ENCODE measurements at places on chromosomes 7 and 10.

- DNase-seq, result no peak
Observed at GRCh38 chr10:129744134-129745111, 219.7 kb downstream of the EBF3 start.

DNA sequence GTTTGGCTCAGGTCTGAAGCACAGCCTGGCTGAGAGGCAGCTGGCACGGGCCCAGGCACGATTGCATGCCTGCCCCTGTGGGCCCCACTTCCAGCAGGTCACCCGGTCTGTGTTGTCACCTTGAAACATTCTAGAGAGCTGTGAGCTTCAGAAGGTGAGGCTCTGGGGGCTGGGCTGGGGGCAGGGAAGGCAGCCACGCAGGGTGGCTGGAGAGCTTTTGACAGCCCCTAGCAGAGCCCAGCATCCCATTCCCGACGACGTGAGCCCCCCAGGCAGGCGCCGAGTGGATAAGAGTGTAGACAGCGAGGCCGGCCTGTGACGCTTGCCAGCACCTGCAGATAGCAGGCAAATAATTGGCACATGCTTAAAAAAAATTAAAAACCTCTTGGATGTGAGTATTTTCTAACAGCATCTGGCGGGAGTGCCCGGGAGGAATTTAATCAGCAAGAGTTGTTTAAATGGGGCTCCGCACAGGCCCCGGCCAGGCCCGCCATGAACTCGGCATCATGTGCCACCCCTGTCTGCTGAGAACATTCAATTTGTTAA lies 212.0 kb upstream of the TBX20 start:
- peak; percentile 93 for DNase-seq

DNA sequence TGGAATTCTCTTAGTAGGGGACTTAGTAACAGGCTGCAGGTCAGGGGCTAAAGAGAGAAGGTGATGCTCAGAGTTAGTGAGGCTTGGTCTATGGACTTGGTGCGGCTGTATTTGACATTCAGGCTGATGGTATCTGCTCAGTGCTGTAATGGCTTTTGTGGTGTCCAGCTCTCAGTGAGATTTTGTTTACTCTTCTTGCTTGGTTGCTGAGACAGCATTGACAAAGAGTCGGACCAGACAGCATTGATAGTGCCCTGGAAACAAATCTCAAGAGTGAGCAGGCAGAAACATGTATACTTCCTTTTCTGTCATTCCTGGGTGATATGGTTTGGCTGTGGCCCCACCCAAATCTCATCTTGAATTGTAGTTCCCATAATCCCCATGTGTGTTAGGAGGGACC lies 202.0 kb downstream of the STK31 start:
- DNase-seq, result no peak

GRCh38 chr7:17318146-17318545 lies 19.7 kb downstream of the AHR start:
- DNase-seq, result no peak

DNA sequence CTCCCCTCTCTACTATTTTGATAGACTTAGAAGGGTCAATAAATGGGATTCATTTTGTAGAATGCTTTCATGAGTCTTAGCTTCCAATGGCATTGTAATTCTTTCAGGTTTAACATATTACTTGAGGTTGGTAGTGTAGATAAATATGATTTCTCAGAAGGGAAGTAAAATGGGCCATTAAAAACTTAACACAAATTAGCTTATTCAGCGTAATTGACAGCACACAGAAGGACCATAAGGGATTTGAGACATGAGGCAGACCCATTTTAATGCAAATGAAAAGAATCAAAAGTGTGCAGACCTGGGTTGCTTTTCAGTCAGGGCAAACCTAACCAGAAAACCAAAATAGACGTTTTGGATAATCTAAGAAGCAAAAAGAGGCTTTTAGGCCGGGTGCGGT lies 156.6 kb upstream of the CNTNAP2 start:
- DNase-seq, result no peak

- DNase-seq, result no peak
Observed at GRCh38 chr10:123808906-123809305, 82.7 kb downstream of the CPXM2 start.

GRCh38 chr7:151056283-151056665 lies 1.4 kb downstream of the CDK5 start:
- DNase-seq, result no peak

DNA sequence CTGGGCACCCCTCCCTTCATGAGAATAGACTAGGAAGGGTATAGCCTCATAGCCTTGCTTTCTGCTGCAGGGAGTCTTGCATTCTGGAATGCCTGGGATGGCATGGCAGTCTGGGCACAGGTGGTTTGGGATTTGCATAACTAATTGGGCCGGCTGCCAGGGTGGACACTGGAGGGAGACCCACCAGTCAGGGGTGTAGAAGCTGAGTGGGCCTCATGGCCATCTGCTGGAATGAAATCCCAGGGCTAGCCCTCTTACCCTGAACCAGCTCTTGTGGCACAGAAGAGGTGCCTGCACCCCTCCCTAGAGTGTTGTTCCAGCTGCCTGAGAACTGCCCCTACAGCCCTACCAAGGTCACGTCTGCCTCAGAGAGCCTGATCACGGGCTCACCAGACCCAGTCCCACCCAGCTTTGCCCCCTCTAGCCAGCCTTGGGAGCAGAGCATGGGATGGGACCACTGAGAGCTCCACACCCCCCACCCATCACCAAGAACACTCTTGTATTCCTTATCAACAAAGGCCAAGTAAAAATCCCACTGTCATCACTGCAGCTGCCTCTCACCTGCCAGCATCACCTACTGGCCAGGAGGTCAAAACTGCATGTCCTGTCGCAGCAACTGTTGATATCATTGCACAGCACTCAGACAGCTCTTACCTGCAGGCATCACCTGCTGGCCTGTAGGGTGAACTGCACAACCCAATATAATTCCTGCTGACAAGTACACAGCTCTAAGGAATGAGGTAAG lies 148.9 kb downstream of the ZEB1 start:
- DNase-seq, result no peak

DNA sequence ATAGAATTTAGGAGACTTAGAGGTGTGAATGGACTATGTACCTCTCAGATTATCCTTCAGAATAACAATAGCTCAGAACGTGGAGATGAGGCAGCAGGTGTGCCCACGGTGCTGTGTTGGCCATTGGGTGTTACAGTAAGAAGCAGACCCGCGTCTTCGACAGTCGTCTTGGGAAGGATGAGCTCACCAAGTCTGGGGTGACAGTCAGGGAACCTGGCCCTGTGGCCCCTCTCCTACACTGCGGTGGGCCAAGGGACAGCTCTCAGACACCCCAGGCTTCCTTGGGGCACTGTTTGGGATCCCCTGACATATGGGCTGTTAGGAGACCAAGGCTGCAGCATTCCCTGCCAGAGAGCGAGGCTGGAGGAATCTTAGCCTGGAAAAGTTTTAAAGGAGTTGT lies 88.5 kb downstream of the ACTR3B start:
- DNase-seq, result no peak

DNA sequence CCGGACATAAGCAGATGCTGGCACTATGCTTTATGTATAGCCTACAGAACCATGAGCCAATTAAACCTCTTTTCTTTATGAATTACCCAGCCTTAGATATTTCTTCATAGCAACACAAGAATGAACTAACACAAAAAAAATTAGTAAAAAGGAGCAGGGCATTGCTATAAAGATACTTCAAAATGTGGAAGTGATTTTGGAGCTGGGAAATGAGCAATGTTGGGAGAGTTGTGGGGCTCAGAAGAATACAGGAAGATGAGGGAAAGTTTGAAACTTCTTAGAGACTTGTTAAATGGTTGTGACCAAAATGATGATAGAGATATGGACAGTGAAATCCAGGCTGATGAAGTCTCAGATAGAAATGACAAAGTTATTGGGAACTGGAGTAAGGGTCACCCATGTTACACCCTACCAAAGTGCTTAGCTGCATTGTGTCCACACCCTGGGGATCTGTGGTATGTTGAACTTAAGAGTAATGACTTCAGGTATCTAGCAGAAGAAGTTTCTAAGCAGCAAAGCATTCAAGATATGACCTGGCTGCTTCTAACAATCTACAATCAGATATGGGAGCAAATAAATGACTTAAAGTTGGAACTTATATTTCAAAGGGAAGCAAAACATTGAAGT lies 24.2 kb downstream of the PNLIPRP3 start:
- DNase-seq, result no peak

GRCh38 chr10:32141018-32141807 lies 85.0 kb upstream of the KIF5B start:
- no peak for DNase-seq

GRCh38 chr7:100867040-100867775 lies at the start of gene TRIP6:
Gene TRIP6 (plus strand): TSS chr7:100867387. CDS start chr7:100867498, 111 bp downstream.
- DNase-seq, result peak; percentile 73

- DNase-seq, result peak; percentile 22
Observed at GRCh38 chr7:2163600-2164555, 68.9 kb downstream of the MAD1L1 start.

- DNase-seq, result no peak
Observed at GRCh38 chr7:92569137-92569536, 21.1 kb downstream of the FAM133B start.

DNA sequence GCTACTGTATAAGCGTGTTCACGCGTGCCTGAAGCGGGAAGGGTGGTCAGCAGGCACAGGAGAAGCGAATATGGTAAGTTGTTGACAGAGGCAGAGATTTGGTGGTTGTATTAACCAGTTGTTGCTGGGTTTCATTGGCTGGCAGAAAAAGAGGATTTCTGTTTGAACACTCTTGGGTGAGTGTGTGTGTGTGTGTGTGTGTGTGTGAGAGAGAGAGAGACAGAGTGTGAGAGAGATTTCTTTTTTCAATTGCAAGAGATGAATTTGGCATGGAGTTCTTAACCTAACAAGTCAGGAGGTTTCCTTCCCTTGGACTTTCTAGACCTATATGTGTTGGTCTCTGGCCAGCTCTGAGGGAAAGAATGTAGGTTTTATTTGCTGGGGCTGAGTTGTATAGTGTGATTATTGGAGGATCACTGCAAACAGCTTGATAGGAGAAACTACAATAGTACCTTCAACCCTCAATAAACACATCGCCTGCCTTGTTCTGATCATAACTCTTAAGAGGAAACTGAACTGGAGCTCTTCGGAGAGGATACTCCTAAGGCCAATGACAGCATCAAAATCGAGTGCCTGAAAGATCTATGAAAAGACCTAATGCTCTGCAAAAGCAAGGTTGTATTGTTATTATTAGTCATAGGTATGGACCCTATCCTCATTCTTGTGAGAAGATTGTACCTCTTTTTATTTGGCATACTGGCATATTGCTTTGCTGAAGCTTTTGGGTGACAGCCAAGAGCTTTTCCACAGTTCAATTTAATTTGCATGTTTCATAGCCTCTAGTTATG lies 1.2 kb downstream of the MCU start:
- no peak for DNase-seq

GRCh38 chr10:127102176-127102575 lies 94.2 kb downstream of the INSYN2A start:
- no peak for DNase-seq

DNA sequence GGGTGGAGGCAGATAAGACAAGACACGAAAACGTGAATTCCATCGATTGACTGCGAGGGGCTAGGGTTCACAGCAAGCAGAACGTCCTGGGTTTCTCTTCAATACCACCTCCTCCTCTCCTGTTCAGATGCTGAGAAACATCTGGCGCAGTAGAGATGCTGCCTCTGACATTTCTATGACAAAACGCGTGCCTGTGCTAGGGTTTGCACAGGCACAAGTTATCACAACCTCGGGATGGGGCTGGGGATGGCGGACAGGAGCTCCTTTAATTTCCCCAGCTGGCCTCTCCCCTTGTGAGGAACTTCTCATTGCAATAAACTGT lies 99.8 kb upstream of the SVIL start:
- DNase-seq, result no peak

DNA sequence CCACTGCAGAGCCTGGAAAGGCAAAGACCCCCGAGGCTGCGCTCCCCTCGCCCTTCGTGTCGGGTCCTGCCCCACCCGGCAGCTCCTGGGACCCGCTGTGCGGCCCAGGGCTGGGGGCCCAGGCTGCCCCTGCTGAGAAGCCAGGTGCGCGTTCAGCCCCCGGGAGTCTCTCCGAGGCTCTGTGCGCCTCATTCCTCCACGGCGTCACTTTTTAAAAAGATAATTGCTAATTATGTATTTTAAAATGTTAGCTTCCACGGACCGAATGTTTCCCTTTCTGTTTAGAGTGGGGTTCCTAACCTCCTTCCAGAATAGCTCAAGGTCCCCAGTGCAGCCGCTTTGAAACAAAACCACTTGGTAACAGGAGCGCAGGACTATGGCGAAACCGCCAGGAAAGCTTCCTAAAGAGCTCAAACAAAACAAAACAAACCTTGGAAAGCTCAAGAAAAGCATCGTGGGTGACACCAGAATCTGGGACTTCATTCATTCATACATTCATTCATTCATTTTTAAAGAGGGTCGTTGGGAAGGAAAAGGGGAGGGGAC lies 45.6 kb downstream of the PDIA4 start:
- peak; percentile 64 for DNase-seq

DNA sequence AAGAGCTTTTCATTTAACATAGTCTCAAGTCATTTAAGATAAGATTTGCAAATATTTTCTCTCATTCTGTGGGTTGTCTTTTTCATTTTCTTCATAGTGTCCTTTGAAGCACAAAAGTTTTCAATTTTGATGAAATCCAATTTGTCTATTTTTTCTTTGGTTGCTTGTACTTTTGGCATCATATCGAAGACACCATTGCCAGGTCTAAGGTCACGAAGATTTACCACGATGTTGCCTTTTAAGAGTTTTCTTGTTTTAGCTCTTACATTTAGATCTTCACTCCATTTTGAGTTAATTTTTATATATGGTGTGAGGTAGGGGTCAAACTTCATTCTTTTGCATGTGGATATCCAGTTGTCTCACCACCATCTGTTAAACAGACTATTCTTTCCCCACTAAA lies 34.7 kb downstream of the TMEM270 start:
- no peak for DNase-seq

- peak; percentile 60 for DNase-seq
Observed at GRCh38 chr10:55631071-55631654, 729.9 kb downstream of the ZWINT start.

DNA sequence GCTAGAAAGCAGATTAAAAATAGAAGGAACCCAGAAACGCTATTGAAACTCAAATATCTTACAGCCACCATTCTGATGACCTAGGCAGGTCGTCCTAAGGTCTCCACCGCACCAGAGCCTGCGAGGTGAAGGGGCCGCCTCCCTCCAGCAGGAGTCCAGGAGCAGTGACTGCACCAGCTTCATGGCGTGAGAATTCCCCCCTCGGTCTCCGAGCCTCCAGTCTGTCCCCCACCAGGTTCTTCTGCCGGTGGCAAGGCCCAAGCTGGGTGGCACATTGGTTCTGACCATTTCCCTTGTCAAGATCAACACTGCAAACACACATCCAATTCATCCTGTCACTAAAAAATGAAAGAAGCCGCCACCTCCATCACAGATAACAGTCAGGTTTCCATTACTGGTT lies 98.7 kb downstream of the DIP2C start:
- no peak for DNase-seq
